Activated CD4-positive, CD25-positive, alpha-beta regulatory T cell treated with anti-CD3 and anti-CD28 coated beads, Interleukin-2, amount 50 U/mL, for 16 hours (primary cell): ENCODE measurements at places on chromosomes 6 and 20.
A peak's percentile ranks its signal among the peaks of the same experiment; 100 is the strongest.

- no peak for DNase-seq
These were observed 86.7 kb downstream of the SLX4IP start for GRCh38 chr20:10521836-10522235.

- DNase-seq = no peak
These were observed 65.8 kb downstream of the ADGRG6 start for GRCh38 chr6:142367501-142368018.

- no peak for DNase-seq
These were observed 120.5 kb upstream of the SULF2 start for GRCh38 chr20:47905628-47906347.

DNA sequence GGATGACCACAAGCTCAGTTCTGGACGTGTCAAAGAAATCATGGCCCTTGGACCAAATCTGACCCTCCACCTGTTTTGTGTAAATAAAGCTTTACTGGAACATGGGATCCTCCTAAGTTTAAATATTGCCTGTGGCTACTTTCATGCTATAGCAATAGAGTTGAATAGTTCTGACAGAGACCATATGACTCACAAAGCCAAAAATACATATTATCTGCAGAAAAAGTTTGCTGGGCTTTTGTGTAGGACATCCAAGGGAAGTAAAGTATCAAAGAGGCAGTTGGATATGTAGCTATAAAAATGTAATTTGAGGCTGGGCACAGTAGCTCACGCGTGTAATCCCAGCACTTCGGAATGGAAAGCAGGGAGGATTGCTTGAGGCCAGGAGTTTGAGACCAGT, 78.9 kb downstream of the TOX2 start:
- DNase-seq = no peak

GRCh38 chr6:44203955-44204354, 12.8 kb upstream of the MYMX start:
- no peak for DNase-seq

GRCh38 chr6:108822401-108822800, 25.8 kb upstream of the ARMC2 start:
- DNase-seq = no peak

- no peak for DNase-seq
These were observed 39.1 kb downstream of the EPB41L2 start for GRCh38 chr6:131023834-131024504.

DNA sequence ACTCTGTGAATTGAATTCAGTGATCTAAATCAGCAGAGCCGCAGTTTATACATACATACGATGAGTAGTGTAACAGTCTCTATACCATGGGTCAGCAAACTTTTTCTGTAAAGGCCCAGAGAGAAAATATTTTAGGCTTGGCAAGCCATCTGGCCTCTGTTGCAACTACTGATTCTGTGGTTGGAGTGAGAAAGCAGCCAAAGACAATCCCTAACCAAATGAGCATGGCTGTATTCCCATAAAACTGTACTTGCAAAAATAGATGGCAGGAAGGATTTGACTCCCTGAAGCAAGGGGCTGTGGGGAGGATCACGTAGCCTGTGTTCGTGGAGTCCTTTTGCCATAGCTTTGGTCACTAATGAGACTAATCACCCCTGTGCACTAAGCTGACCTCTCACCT, 17.9 kb upstream of the MOCS1 start:
- no peak for DNase-seq

DNA sequence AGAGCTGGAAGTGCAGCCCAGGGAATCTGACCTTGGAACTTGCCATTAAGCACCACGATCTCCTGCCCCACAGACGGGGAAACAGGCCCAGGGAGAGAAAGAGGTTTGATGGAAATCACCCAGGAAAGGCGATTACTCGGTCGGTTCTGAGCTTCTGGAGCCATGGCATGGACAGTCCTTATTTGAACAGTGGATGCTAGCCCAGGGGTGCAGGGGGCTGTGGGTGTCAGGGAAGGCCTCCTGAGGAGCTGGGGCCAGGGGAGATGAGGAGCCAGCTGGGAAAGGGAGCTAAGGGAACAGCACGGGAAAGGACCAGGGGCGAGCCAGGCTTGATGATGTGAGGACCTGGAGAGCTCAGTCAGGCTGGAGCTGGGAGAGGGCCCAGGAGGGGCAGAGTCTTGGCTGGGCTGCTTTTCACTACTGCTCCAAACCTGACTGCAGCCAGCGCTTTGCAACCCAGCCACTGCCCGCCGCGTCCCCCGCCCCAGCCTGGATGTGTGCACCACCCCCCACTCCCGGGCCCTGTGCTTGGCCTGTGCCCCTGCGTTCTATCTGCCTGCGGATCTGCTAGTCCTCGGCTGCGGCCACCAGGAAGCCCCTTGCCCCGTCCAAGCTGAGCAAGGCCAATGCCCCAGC, 17.8 kb downstream of the SUN5 start:
- no peak for DNase-seq

DNA sequence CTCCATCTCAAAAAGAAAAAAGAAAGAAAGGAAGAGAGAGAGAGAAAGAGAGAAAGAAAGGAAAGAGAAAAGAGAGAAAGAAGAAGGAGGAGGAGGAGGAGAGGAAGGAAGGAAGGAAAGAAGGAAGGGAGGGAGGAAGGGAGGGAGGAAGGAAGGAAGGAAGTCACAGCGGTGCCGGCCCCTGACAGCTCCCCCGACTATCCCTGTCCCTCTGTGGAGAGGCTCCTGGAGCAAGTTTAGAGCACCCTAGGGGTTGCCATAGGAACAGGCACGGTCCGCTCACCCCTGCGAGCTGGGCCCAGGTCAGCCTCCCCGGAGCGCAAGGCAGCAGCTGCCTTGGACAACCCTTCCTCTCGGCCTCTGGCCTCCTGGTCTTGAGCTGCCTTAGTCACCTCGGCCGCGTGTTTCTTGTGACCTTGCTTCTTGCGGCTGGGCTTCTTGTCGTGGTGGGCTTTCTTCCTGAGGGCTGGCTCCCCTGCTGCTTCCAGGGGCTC, 6.8 kb downstream of the BNIP5 start:
- DNase-seq = no peak

GRCh38 chr20:35598899-35599775, 16.5 kb upstream of the SPAG4 start:
- DNase-seq = no peak

GRCh38 chr20:45779011-45779915, 12.4 kb downstream of the WFDC3 start:
- DNase-seq = no peak

DNA sequence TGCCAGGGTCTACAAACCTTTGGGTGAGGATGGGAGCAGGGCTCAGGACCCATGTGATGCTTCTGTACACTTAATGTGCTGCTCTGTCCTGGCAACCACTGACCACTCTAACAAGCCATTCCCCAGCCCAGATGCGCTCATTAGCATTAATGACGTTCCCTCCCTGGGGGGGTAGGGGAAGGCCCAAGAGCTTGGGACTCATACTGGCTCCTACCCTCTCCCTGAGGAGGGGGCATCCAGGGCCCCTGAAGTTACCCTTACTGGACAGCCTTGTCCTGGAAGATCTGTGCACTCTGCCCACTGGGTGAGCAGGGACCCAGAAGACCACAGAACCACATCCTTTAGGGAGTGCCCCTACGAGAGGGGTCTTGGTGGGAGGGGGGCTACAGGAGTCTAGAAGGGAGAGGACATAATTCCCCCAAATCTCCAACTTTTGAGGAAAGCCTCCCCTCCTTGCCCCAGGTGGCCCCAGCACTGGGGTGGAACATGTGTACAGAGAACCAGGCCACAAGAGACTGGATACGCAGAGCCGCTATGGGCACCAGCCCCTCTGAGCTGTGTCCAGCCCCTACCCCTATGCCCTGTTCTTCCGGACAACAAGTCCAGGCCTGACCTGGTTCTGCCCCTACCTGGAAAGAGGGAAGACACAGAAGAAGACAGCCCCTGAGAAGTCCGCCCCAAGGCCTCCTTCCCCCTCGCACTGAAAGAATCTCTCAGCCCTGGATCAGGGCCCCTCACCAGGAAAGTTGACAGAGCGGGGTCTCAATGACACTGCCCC, 1.4 kb downstream of the TEAD3 start:
- DNase-seq = no peak

GRCh38 chr20:56422076-56422823, 10.2 kb downstream of the CASS4 start:
- DNase-seq = no peak

- no peak for DNase-seq
These were observed 134.7 kb downstream of the GPR63 start for GRCh38 chr6:96702626-96703025.

- DNase-seq = no peak
These were observed 81.4 kb downstream of the SERAC1 start for GRCh38 chr6:158086504-158087223.

DNA sequence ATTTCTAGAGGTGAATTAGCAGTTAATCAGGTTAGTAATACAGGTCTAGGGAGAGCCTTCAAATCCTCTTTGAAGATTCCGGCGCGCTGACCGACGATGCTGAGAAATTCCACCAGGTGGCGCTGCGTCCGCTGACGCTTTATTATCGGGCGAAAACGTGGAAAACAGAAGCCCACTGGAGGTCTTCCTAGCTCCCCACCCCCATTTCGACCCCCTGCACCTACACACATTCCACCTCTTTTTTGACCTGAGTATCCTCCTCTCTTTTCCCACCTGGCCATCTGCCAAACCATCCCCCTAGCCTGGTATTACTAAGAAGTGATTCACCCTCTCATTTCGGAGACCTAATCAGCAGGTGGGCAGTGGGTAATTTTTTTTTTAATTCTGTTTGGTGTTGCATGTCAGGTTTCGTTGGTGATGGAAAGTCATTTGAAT, 65.4 kb upstream of the RIN2 start:
- DNase-seq = peak; percentile 10

GRCh38 chr6:20891161-20891560, 356.9 kb downstream of the CDKAL1 start:
- no peak for DNase-seq

GRCh38 chr6:99467509-99468106, 42.5 kb upstream of the PNISR start:
- no peak for DNase-seq

GRCh38 chr6:154617175-154617574, 106.7 kb upstream of the CNKSR3 start:
- DNase-seq = no peak

- DNase-seq = no peak
These were observed 75.1 kb downstream of the CDC40 start for GRCh38 chr6:110255211-110255750.

GRCh38 chr6:88655586-88655985, 307.8 kb downstream of the RNGTT start:
- no peak for DNase-seq
